ENCODE measurements at places on chromosomes 11 and 22. TPM values are rescaled to one million over a fixed set of nuclear protein-coding genes. Genes with fewer than 3 reads are reported as not detected.

Gene LYVE1
- total RNA-seq: not detected

Gene GALNT18
- 0.18 TPM for total RNA-seq

Gene KRTAP5-8
- total RNA-seq: not detected

Gene OR4C13
- total RNA-seq: not detected

Gene IL18
- total RNA-seq: 10.7 TPM

Gene C11orf97
- not detected for total RNA-seq

Gene PNPLA5
- not detected for total RNA-seq

Gene CTTN
- 0.59 TPM for total RNA-seq
